ENCODE measurements at places on chromosomes 6 and 20.
A peak's percentile ranks its signal among the peaks of the same experiment; 100 is the strongest.

GRCh38 chr20:63733117-63733516 lies 3.3 kb upstream of the LIME1 start:
- no peak for DNase-seq

- DNase-seq, result peak; percentile 67
Observed at GRCh38 chr20:34824452-34824805, 1.0 kb downstream of the NCOA6 start.

GRCh38 chr20:57483287-57484050 lies 41.5 kb downstream of the CTCFL start:
- DNase-seq, result no peak

DNA sequence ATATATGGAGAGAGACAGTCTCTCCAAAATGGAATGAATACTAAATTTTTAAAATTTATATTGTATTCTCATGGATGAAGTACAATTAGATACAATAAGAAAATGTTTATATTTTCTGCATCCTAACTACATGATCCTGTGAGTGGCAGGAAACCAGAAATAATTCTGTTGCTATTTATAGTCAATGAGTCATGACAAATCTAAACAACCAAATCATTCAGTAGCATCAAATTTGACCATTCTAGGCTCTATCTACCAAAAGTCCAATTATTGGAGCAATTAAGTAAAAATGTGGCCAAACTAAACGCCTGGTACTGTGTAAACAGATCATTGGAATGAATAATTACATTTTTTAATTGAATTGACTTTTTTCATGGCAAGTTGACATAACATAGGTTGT lies 959.8 kb downstream of the EPHA7 start:
- no peak for DNase-seq

DNA sequence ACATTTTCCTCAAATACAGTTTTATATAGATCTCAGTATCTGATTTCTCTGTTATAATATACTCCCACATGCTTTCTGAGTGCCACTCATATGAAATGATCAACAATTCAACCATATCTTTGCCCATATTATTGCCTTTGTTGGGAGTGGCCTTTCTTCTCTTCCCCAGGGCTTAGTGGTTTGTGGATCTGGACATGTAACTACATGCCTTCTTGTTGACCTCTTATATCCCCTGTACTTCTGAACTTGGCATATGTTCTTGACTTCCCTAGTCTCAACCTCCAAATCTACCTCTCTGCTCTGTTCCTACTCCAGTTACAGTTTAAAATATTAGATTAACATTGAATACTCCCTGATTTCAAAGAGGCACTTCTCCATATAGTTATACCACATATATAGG lies 34.3 kb upstream of the PRIM2 start:
- no peak for DNase-seq

GRCh38 chr6:146861029-146861563 lies 262.3 kb downstream of the ADGB start:
- no peak for DNase-seq

DNA sequence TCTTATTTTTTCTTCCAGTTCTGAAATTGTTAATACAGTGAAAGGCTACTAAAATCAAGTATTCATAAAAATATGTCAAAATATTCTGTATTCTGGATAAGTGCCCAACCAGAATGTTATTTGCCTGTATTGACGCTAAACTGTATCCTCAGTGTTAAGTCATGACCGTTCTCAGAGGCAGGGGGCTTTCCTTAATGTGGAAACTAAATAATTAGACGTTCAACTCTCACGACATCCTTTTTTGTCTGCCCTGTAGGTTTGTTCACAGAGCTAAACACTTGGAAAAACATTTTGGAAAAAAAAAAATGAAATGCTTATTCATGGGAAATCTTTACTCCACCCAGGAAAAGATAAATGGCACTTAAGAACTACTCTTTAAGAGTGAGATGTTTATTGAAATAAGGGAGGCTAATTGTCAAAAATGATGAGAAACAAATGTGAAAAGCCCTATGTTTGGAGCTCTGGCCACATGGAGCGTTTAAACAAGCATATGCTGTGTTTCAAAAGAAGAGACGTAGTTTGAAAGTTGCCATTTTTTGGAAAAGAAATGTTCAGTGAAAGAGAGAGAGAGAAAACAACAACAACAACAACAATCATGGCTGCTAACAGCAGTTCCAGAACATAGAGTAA lies 453.1 kb upstream of the MARCKS start:
- no peak for DNase-seq

GRCh38 chr20:60785785-60786184 lies 466.3 kb upstream of the CDH4 start:
- DNase-seq, result no peak

DNA sequence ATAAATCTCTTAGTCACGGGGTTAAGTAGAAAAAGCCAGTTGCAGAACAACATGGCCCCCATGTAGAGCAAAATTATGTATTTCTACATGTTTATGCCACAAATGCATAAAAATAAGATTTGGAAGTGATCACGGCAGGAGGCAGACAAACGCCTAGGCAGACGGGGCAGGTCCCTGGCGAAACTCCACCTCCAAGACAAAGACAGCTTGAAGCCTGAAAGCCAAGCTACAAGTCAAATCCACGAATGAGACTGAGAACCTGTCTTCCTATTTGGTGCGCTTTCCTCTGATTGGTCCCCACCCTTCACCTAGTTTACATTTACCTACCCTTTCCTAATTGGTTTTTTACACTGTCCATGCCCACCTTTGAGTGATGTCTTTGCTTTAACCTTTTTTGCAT lies 28.7 kb upstream of the AHCY start:
- no peak for DNase-seq

- no peak for DNase-seq
Observed at GRCh38 chr6:122683989-122684651, 73.9 kb downstream of the PKIB start.

DNA sequence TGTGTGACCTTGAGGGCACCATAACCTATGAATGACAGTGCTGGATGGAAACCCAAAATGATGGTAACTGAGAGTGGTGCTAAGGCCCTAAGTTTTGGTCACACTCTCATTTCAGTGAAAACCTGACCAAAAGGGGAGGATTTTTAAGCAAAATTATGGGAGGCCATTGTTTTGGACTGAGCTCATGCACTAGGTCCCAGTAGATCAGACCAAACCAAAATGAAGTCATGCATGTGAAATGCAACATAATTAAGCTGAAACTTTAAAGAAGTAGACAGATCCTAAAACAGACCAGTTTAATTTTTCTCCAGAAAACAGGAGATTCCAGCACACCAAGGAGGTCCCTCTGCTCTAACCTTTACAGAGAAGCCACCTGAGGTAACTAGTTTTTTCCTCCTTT lies 24.0 kb upstream of the THBS2 start:
- no peak for DNase-seq

DNA sequence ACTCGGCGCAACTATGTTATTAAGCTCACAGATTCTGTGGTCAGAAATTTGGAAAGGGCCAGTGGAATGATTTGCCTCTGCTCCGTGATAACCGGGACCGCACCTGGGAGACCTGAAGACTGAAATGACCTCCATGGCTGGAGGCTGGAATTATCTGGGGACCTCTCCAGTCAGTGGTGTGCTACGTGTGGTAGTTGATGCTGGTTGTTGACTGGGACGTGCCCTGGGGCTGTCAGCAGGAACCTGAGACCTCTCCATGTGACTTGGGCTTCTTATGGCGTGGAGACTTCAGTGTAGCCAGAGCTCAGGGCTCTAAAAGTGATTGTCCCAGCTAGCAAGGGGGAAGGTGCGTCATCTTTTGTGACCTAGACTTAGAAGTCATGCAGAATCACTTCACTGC lies 50.3 kb downstream of the CHMP4B start:
- no peak for DNase-seq

- no peak for DNase-seq
Observed at GRCh38 chr6:1950631-1951030, 294.8 kb downstream of the GMDS start.

DNA sequence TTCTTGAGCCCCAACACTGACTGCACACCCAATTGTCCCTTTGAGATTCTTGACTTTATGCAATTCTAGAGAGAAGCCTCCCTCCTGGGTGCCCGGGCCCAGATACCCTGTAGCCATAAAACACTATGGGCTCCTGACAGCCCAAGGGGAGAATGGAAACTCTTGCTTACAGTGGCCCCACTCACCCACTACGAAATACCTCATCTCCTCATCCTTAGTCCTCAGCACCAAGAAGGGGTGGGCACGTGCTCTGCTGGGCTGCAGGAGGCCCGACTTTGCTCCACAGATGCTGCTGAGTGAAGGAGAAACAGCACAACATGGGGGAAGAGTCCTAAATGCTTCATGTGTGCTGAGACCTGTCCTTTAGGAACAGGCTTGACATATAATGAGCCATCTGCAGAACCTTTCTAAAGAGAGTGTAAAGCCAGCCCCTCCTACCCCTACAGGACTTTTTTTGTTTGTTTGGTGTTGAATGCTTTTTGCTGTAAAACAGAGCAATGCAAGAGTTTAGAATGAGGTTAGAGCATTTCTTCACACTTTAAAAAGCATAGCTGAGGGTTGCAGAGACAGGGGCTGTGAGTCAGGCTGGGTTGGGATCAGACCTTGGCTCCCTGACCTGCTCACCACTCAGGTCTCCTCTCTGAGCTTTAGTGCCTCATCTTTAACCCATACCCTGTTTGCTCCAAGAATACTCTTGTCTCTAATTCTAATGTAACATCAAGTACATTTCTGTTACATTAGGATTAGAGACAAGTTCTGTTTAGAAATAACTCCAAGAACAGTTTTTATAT lies 17.6 kb upstream of the SIRPG start:
- DNase-seq, result no peak

- no peak for DNase-seq
Observed at GRCh38 chr6:95802978-95803377, 212.8 kb upstream of the FUT9 start.

DNA sequence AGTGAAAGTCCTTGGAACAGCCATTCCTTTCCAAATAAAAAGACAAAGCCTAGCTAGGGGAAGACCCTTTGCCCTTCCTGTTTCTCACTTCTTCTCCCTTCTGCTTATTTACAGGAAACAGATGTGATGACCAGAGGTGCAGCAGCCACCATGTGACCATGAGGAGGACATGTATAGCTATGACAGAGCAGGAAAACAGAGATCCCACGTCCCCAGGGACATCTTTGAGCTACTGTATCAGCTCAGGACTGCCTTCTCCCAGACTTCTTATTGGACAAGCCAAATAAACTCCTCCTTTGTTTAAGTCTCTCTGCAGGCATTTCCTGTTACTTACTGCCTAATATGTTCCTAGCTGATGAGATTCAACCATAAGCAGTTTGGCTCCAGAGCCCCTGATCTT lies 133.1 kb upstream of the MLN start:
- no peak for DNase-seq

DNA sequence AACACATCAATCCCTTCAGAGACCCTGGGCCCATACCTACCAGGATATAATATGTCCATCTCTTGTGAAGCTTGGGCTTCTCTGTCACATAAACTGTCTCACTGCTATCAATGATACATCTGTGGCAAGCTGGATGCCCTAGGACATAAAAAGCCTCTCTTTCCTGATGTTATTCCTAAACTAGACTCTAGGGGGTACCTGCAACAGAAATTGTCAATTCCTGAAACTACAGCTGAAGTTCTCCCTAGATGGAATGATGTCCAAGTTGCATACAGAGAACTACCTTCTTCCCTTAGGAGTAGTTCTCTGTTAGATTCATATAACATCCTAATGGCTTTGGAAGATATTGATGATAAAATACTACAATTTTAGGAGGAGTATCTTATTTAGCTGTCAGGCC lies 35.8 kb downstream of the TBX18 start:
- DNase-seq, result no peak

GRCh38 chr20:53914781-53915445 lies 155.5 kb downstream of the BCAS1 start:
- DNase-seq, result no peak

- DNase-seq, result no peak
Observed at GRCh38 chr6:137570393-137570792, 76.2 kb upstream of the OLIG3 start.

- DNase-seq, result no peak
Observed at GRCh38 chr6:50353603-50354002, 303.9 kb upstream of the DEFB112 start.

GRCh38 chr20:38473367-38473795 lies 738 bp downstream of the RALGAPB start:
- DNase-seq, result no peak

- DNase-seq, result no peak
Observed at GRCh38 chr6:56682635-56683034, 39.9 kb upstream of the DST start.

GRCh38 chr6:113719545-113719944 lies 137.6 kb upstream of the MARCKS start:
- DNase-seq, result no peak

- no peak for DNase-seq
Observed at GRCh38 chr20:50577175-50578018, 67.2 kb downstream of the PTPN1 start.

DNA sequence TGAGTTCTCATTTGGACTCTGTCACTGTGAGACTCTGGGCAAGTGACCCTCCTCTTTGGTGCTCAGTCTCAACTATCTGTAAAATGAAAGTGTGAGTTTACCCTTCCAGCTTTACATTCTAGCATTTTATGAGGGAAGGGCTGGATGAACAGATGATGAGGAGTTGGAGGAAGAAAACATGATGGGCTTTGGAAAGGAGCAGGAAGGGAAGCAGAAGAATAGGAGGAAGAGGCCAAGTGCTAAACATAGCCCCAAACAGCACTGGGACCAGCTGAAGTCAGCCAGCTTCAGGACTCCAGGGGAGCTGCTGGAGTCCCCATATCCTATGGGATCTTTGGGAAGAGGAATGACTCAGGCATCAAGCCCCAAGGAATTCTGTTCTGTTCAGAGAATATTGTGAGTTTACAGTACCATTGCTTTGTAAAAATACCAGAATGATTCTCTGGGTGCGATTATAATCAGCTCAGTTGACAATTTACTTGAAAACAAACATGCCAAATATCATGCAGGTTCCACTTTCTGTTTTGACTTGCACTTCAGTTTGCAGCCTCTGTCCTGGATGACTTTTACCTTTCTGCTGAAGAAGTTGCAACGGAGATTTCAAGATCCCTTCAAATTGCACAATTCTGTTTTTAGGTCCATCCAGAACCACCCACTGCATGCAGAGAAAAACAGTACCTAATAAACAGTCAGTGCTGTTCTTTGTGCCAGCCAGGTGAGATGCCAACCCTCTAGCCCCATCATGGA lies 3.2 kb downstream of the CD40 start:
- DNase-seq, result no peak

DNA sequence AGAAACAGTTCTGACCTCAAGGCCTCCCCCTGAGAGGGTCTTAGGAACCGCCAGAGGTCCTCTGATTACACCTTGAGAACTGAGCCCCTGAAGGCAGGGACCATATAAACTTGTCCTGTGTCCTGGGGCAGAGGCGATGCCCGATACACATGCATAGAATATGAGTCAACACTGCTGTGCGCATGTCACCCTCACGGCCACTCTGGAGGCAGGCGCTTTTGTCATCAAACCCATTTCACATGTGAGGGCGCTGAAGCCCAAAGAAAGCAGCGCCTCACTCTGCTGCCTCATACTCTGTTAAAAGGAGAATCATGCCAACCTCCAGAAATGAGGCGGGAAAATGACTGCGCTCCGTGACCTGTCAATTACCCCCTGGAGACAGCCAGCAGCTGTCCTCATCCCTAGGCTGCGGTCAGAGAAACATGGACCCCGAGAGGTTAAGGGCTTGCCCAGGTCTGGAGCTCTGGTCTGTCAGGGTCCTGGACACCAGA lies 158.3 kb downstream of the GRM4 start:
- peak; percentile 42 for DNase-seq

GRCh38 chr6:92050216-92050615 lies 1369.1 kb downstream of the EPHA7 start:
- DNase-seq, result no peak

- no peak for DNase-seq
Observed at GRCh38 chr6:9697263-9697931, 717.5 kb downstream of the TFAP2A start.

All from ureter (tissue), 1 donor.